HepG2 (cell line): ENCODE measurements at places on chromosomes 4 and X.

- DNase-seq, result peak; percentile 70
These were observed 5.3 kb downstream of the ZFYVE28 start for GRCh38 chr4:2412885-2413716.

GRCh38 chr4:27040356-27040755 is 179.7 kb downstream of the STIM2 start:
- DNase-seq, result no peak

GRCh38 chrX:28520786-28521185 is 66.5 kb upstream of the IL1RAPL1 start:
- DNase-seq, result no peak

DNA sequence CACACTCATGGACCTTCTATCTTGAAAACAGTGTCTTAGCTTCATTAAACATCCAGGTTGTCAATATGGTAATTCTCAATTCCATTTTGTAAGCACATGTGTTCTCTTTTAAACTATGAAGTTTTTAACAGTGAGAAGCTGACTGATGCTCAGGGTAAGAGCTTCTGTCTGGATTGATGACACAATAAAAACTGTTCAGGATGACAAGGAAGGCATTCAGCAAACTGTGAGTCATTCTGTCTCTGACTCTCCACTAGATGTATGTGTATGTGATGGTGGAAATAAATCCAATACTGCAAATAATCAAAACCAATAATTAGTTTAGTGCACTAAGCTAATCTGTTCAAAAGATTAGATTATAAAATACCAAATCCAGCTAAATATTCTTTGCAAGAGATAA is 115.3 kb upstream of the ARX start:
- no peak for DNase-seq

DNA sequence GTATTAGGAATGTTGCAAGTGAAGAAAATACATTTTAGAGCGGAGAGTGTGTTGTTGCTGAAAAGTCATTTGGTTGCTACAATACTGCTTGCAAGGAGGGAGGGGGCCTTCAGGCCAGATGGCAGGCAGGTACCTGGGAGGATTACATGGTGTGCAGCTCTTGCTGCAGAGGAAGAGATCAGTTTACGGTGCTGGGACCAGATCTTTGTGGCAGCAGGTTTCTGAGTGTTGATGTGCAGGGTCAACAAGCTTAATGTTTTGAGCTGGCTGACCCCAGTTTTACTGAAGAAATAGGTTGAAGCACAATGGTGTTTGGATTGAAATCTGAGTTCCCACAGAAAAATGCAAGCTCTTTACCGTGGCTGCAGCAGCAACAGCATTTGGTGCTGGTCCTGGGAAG is 96.4 kb upstream of the DDIT4L start:
- DNase-seq, result no peak

DNA sequence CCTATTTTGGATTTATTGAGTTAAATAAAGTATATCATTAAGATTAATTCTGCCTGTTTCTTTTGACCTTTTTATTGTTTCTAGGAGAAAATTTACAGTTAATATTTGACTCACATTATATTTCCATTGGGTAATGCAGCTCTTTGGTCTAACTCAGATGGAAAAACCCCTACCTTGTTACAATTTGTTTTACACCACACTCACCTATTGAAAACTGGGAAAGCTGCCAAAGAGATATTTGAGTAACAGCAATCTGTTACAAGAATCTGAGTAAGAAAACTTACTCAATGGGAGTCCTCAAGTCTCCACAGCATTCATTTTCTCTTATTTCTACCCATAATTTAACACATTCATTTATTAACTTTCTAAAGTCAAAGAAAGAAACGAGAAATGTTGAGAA is 108.0 kb upstream of the TLL1 start:
- no peak for DNase-seq

DNA sequence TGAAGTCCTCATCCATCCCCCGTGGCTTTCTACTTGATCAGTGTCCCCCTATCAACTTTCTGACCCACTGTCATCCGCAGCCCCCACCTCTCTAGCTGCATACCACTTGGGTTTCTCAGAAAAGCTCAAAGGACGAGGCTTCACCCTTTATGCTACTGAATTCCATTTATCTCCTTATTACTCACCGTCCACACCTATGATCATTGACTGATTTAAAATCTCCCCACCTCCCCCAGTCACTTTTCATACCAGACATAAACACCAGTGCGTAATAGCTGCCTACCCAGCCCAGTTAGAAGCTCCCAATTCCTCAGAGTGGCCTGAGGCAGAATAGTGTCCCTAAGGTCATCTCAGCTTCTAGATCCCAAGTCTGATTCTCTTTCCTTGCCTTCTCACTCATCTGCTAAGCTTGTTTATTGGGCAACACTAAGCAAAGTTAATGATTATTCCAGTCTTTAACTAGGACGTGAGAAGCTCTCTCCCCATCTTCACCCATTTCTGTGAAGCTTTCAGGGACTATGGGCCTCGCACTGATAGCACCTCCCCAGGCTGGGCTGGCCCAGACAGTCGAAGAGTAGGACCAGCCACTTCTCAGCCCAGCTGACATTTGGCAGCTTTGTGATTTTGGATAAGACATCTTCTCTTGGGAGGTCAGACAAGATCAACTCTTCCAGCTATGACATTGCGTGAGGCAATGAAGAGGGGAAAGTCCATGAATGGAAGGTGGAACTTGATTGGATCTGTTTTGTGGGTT is 7.2 kb upstream of the DDX60L start:
- no peak for DNase-seq

GRCh38 chrX:74523224-74523623 is 91.2 kb downstream of the RLIM start:
- no peak for DNase-seq

- no peak for DNase-seq
These were observed 62.2 kb downstream of the SPANXN3 start for GRCh38 chrX:143455046-143455445.

DNA sequence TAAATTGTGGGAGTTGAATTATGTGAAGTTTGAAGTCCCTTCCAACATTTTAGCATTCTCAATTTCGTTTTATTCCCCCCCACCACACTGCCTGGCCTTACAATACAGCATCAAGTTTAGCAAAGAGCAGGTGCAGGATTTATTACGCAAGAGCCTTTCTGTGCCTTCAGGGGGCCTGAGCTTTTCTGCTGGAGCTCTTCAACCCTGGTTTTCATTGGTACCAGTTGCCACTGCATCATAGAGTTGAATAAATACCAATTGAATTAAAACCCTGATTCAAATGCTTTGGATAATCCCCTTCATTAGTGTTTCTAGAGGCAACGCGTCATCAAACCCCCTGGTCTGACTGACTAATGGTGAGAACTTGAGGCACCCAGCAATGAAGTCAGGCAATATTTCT is 43.6 kb upstream of the KIT start:
- DNase-seq, result no peak
